ENCODE measurements at places on chromosomes 16 and 17.

GRCh38 chr17:42904110-42904469 is 3.5 kb downstream of the G6PC1 start:
- no peak for DNase-seq

DNA sequence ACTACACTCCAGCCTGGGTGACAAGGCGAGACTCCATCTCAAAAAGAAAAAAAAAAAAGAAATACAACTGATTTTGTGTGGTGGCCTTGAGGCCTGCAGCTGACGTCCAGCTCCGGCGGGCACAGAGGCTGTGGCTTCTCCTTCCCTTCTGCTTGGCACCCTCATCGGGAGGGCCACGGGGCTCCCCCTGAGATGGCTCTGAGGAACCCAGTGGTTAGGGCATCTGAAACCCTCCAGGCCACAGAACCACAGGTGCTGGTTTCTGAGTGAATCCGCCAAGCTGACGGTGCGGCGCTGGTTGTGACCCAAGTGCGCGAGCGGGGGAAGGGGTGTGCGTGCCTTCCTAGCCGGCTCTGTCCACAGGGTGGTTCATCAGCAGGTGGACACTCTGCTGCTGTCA is 63.4 kb downstream of the LMF1 start:
- no peak for DNase-seq

DNA sequence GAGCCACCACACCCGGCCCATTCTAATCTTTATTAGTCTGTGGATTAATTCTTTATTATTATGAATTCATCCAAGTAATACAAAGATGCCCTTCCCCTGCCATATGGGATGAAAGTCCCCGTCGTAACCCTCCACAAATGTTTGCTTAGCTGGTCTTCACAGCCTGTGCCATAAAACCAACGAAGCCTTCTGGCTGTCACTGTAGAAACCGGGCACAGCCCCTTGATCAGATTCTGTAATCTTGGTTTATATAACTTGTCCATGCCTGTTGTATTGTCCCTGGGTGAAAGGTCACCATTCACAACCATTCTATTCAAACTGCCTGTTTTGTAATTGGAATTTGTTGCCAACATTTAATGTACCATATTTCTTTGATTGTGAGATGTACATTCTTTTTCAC is 66.5 kb downstream of the ATP2C2 start:
- DNase-seq, result no peak

DNA sequence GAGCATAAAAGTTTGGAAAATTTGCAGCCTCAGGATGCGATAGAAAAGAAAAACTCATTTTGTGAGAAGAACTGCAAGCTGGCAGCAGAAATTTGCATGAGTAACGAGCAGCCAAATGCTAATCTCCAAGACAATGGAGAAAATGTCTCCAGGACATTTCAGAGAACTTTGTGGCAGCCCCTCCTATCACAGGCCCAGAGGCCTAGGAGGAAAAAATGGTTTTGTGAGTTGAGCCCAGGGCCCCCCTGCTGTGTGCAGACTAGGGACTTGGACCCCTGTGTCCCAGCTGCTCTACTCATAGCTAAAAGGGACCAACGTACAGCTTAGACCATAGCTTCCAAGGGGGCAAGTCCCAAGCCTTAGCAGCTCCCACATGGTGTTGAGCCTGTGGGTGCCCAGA is 34.3 kb downstream of the APPBP2 start:
- no peak for DNase-seq

- DNase-seq, result peak; percentile 53
Observed at GRCh38 chr16:89602273-89602951, 11.0 kb upstream of the DPEP1 start.

DNA sequence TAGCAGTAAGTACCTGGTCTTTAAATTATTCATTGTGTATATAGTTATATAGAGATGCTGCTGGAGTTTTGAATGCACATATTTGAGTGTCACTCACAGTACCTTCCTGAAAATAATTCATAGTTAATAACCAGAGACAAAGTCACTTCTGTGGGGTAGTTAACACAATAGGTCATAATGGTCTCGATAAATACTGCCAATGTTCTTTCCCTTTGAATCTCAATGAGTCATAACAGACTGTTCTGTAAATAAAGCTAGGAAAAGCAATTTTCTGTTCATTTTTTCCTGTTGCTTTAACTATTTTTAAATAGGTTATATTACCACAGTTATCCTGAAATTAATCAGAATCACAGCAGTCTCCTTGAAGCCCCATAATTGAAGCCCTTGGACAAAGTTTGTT is 87.2 kb downstream of the MAP2K4 start:
- DNase-seq, result no peak

DNA sequence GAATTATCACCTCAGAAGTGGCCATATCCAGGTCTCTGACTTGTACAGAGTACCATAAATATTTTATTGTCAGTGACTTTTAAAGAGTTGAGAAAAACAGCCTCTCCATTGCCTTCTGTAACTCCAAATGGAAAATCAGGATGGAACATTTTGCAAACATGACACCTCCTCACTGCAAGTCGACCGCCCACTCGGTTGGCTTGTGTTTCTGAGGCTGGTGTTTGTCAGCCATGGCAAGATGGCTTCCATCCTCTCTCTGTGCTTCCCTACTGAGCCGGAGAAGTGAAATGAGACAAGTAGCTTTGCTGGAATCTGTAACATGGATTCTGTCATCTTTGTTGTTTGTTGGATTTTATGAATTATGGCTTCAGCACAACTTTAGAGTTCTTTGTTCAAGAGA is 172.8 kb downstream of the RBFOX1 start:
- no peak for DNase-seq

DNA sequence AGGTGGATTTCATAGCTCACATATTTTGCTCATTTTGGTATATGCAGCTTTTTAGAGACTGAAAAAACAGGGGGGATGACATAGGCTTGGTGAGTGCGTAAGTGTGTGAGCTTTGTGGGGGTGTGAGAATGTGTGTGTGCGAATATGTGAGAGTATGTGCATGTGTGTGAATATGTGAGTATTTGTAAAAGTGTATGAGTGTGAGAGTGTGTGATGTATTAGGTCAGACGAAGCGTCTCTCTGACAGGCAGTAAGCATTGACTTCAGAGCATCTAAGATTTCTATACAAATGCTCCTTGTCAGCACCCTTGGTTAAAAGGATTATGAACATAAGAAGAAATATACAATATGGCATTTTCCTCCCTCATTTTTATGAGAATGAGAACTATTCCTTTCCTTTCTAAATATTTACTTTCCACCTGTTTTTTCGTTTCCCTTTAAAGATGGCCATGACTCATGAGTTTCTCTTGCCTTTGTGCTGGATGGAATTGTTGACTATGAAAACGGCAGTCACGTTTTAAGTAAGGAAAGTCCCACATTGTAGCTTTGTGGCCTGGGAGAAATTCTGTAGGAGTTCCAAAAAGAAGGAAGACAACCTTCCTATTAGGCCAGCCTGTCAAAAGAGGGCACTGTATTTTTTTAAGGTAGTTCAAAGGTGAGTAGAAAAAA is 276.4 kb downstream of the FOXL1 start:
- DNase-seq, result no peak

GRCh38 chr17:1073241-1073962 is 76.5 kb downstream of the TIMM22 start:
- DNase-seq, result no peak

DNA sequence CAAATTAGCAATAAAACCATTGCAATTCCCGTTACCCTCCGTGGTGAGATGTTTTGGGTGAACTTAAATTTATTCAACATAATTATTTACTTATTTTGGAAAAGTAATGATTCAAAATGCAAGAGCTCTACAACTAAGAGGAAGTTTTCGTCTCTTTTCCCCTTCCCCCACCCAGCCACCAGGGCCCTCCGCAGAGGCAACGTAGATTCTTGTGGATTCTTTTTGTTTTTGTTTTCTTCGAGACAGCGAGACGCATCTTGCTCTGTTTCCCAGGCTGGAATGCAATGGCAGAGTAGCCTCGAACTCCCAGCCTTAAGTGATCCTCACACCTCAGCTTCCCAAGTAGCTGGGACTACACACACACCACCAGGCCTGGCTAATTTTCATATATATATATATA is 19.2 kb downstream of the CCDC40 start:
- DNase-seq, result no peak

GRCh38 chr17:7406235-7406825 is 1.3 kb upstream of the NLGN2 start:
- no peak for DNase-seq

Measured in activated CD4-positive, alpha-beta T cell treated with anti-CD3 and anti-CD28 coated beads for 24 hours (primary cell).